ENCODE measurements at places on chromosomes 6 and 20. TPM values are rescaled to one million over a fixed set of nuclear protein-coding genes. Genes with fewer than 3 reads are reported as not detected.

GRCh38 chr6:134148566-134148965, 96.1 kb upstream of the SLC2A12 start:
- H3K27ac ChIP-seq: no peak overlapping the region
- H3K4me3 ChIP-seq: no peak overlapping the region
- no peak for DNase-seq
- H3K36me3 ChIP-seq: no peaks in the 10 kb centered on the region
- no peaks in the 10 kb centered on the region for H3K4me1 ChIP-seq

Gene TMC2
- total RNA-seq: 0.28 TPM

DNA sequence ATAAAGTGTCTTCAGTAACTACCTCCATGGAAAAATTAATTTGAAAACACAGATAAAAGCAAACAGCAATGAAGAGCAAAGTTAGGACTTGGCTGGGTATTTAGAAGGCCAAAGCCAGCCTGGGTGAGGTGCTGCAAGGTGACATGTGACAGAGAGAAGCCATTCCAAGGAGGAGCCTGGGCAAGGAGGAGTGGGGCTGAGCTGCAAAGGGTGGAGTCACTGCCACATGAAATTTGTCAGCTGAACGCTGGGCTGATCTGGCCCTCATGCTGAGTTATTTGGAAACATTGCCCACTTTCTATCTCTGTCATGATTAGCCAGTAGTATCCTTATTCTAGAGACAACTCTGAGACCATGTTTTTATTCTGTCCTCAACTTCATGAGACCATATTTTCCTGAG, 76.3 kb downstream of the PERP start:
- no peaks in the 10 kb centered on the region for H3K36me3 ChIP-seq
- no peaks in the 10 kb centered on the region for H3K4me1 ChIP-seq
- peak overlapping the region; percentile 61 for H3K27ac ChIP-seq
- no peak for DNase-seq
- H3K27me3 ChIP-seq: no peaks in the 10 kb centered on the region

- no peak overlapping the region for H3K4me3 ChIP-seq
- H3K27me3 ChIP-seq: no peaks in the 10 kb centered on the region
- no peak for DNase-seq
- no peaks in the 10 kb centered on the region for H3K36me3 ChIP-seq
- H3K27ac ChIP-seq: no peak overlapping the region
Measured at GRCh38 chr20:5357946-5358345, 41.2 kb upstream of the PROKR2 start.

DNA sequence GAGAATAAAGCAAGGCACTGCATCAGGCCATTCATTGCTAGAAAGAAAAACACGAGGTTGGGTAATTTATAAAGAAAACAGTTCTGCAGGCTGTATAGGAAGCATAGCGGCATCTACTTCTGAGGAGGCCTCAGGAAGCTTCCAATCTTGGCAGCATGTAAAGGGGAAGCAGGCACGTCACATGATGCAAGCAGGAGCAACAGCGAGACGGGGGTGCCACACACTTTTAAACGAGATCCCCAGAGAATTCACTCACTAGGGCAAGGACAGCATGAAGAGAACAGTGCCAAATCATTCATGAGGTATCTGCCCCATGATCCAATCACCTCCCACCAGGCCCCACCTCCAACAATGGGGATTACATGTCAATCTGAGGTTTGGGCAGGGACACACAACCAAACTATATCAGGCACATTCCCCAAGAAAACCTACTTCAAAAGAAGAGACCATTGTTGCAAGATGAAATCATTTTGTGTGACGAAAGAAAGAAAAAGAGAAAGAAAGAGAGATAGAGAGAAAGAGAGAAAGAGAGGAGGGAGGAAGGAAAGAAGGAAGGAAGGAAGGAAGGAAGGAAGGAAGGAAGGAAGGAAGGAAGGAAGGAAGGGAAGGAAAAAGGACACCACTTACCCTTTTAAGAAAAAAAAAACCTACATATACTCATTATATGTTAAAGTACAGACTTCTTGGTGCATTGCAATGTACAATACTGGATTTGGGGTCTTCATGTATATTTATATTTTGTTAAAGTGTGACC, 95.9 kb upstream of the PLEKHG1 start:
- H3K4me3 ChIP-seq: no peak overlapping the region
- H3K36me3 ChIP-seq: no peaks in the 10 kb centered on the region
- no peak overlapping the region for H3K27ac ChIP-seq
- no peak for DNase-seq
- H3K27me3 ChIP-seq: no peaks in the 10 kb centered on the region

Gene BTN1A1
- not detected for total RNA-seq

Gene HLA-DQA2
- 0.36 TPM for total RNA-seq

- DNase-seq: peak; percentile 89
- peak overlapping the region; percentile 93 for H3K27ac ChIP-seq
- no peaks in the 10 kb centered on the region for H3K27me3 ChIP-seq
- H3K4me1 ChIP-seq: peaks cover 69% of the 10 kb centered on the region
- H3K36me3 ChIP-seq: no peaks in the 10 kb centered on the region
Measured at GRCh38 chr6:31821301-31822035, 6.1 kb upstream of the HSPA1B start.

DNA sequence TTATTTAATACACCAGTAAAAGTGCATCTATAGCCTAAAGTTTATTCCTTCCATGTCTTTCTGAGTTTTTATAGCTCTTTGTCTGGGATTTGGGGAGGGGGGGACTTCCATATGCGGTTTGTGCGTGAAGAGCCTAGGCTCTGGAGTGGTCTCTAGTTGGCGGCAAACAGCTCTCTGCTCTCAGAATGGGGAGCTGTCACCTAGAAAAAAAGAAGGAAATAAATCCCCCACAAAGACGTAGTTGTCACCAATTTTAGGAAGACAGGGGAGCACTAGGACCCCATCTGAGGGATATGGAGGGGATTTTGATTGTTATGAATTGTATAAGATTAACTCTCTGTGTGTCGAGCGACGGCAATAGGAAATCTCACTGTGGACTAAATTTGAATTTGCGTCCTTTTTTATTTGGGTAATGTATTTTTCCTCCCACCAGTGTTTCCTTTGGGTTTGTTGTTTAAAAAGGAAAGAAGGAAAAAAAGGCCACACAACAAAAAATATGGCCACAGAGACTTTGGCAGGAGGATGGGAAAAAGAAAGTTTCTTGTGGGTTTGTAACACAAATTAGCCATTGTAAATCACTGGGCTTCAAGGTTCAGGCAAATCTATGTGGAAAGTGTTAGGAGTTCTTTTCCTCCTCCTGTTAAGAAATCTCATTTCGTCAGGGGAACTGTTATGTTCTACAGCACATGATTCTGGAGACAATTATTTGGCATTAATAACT, 7.4 kb downstream of the POU3F2 start:
- H3K27me3 ChIP-seq: peaks cover 65% of the 10 kb centered on the region
- no peak for DNase-seq
- no peak overlapping the region for H3K4me3 ChIP-seq
- peaks cover 25% of the 10 kb centered on the region for H3K4me1 ChIP-seq
- no peaks in the 10 kb centered on the region for H3K36me3 ChIP-seq

GRCh38 chr6:1587546-1587945, 22.2 kb upstream of the FOXC1 start:
- no peak for DNase-seq
- H3K27me3 ChIP-seq: no peaks in the 10 kb centered on the region
- H3K36me3 ChIP-seq: no peaks in the 10 kb centered on the region
- no peaks in the 10 kb centered on the region for H3K4me1 ChIP-seq
- no peak overlapping the region for H3K4me3 ChIP-seq

GRCh38 chr20:32577657-32578056, 7.5 kb downstream of the NOL4L start:
- DNase-seq: no peak
- no peak overlapping the region for H3K27ac ChIP-seq
- H3K4me3 ChIP-seq: no peak overlapping the region
- no peaks in the 10 kb centered on the region for H3K27me3 ChIP-seq
- no peaks in the 10 kb centered on the region for H3K36me3 ChIP-seq
- peaks cover 28% of the 10 kb centered on the region for H3K4me1 ChIP-seq

Gene TSHZ2
- total RNA-seq: 14.0 TPM

Gene MOXD1
- 20.8 TPM for total RNA-seq

GRCh38 chr6:17703256-17703694, 3.5 kb downstream of the NUP153 start:
- H3K27ac ChIP-seq: peak overlapping the region; percentile 100
- DNase-seq: no peak
- no peaks in the 10 kb centered on the region for H3K36me3 ChIP-seq
- peaks cover 54% of the 10 kb centered on the region for H3K4me1 ChIP-seq
- no peaks in the 10 kb centered on the region for H3K27me3 ChIP-seq
- no peak overlapping the region for H3K4me3 ChIP-seq

Gene VSX1
- not detected for total RNA-seq

Gene AKAP12
- 243 TPM for total RNA-seq

- no peaks in the 10 kb centered on the region for H3K36me3 ChIP-seq
- H3K27me3 ChIP-seq: no peaks in the 10 kb centered on the region
- H3K4me3 ChIP-seq: no peak overlapping the region
- no peak for DNase-seq
Measured at GRCh38 chr20:33322456-33322855, 39.4 kb downstream of the BPIFB1 start.

GRCh38 chr6:143003676-143004075, 57.0 kb upstream of the AIG1 start:
- H3K36me3 ChIP-seq: no peaks in the 10 kb centered on the region
- H3K27me3 ChIP-seq: no peaks in the 10 kb centered on the region
- no peak overlapping the region for H3K4me3 ChIP-seq
- no peaks in the 10 kb centered on the region for H3K4me1 ChIP-seq

GRCh38 chr6:41191569-41191968, 9.4 kb downstream of the TREML2 start:
- no peaks in the 10 kb centered on the region for H3K36me3 ChIP-seq
- H3K27me3 ChIP-seq: no peaks in the 10 kb centered on the region
- no peaks in the 10 kb centered on the region for H3K4me1 ChIP-seq
- H3K4me3 ChIP-seq: no peak overlapping the region
- DNase-seq: no peak
- H3K27ac ChIP-seq: no peak overlapping the region

Gene DUSP15
- total RNA-seq: 2.0 TPM

Gene BPIFB2
- not detected for total RNA-seq

DNA sequence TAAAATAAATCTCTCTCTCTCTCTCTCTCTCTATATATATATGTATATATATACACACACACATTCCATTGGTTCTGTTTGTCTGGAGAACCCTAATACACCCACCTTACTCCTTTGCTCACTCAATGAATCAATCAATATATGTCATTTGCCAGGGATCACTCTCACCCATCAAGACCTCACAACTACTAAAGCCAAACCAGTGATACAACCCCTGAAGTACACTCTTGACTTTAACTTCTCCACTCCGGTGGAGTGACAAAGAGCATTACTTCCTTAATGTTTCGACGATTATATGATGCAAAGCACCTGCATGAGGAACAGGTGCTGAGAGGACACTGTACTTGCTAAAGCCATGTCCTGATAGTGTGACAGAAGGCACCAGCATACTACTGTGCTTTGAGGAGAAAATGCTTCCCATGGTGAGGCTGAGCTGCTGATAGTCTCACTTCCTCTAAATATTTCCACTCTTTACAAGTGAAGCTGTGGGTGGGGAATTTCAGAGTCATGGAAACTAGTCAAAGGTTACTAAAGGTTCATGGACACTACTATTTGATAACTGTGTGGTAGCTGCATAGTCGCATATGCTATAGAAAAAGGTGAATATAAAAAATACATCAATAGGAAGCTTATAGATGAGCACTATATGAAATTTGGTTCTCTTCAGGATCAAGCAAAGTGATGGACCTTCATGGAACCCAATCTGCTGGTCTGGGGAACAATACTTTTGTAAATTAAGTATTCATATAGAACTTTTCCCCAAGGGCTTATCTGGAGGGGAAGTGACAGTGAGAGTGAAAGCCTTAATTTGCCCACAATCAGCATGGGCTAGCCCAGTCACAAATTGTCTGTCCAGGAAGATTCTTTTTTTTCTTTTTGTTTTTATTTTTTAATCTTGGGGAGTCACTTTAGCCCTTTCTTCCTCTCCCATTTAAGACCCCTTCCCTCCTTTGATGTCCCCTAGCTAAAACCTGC, 141.9 kb upstream of the NEDD9 start:
- no peak for DNase-seq
- no peaks in the 10 kb centered on the region for H3K4me1 ChIP-seq
- H3K27me3 ChIP-seq: no peaks in the 10 kb centered on the region
- no peak overlapping the region for H3K27ac ChIP-seq

Gene LST1
- total RNA-seq: 19.8 TPM

Gene HLA-G
- not detected for total RNA-seq

DNA sequence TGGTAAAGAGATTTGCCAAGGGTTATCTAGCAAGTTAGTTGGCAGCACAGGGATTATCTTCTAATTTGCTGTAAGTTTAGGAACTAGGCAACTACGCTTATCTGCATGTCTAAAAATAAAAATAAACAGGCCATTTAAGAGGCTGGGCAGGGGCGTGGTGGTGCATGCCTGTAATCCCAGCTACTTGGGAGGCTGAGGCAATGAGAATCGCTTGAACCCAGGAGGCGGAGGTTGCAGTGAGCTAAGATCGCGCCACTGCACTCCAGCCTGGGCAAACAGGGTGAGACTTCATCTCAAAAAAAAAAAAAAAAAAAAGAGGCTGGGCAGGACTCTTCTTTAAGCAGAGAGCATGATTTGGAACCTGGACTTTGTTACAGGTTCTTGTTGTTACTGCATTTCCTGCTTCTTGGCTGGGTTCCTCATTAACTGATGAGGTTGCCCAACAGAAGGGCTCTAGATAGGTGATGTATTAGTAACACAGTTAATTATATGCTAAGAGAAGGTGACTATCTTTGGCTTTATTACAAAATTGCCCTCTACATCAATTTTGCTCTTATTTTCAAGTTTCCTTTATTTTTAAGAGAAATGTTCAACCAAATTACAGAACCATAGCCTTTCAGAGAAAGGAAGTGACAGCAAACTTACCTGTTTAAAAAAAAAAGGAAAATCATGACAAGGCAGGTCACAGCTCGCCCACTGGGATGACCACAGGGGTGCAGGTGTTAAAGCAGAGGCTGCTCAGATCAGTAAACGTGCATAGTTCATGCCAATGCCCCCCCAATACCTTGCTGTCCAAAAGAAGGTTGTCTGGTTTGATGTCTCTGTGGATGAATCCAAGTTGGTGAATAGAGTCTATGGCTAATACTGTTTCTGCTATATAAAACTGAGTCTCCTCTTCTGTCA, 32.5 kb downstream of the STK38 start:
- no peak overlapping the region for H3K27ac ChIP-seq
- no peaks in the 10 kb centered on the region for H3K4me1 ChIP-seq
- peaks cover 15% of the 10 kb centered on the region for H3K36me3 ChIP-seq
- no peak for DNase-seq

Gene GNRH2
- not detected for total RNA-seq

- DNase-seq: no peak
- H3K27me3 ChIP-seq: no peaks in the 10 kb centered on the region
- no peak overlapping the region for H3K27ac ChIP-seq
- H3K4me1 ChIP-seq: no peaks in the 10 kb centered on the region
Measured at GRCh38 chr6:100892116-100892515, 11.0 kb upstream of the ASCC3 start.

Measured in sigmoid colon (tissue), 7 donors.